Astrocyte (in vitro differentiated cells and primary cell): ENCODE measurements at places on chromosomes 1 and 21. TPM values are rescaled to one million over a fixed set of nuclear protein-coding genes. Genes with fewer than 3 reads are reported as not detected.

VTCN1 gene
- 0.43 and 1.3 TPM in 2 replicates for total RNA-seq

TNFRSF9 gene
- total RNA-seq: 2.8 and 3.4 TPM in 2 replicates

GRCh38 chr21:34186109-34186719 is 112.8 kb downstream of the MRPS6 start:
- H3K4me1 ChIP-seq: no peaks in the 10 kb centered on the region
- peak; percentile 15 for DNase-seq
- no peaks in the 10 kb centered on the region for H3K27me3 ChIP-seq
- no peak overlapping the region for H3K4me3 ChIP-seq

E2F2 gene
- 0.11 TPM in 1 of 2 replicates, not detected in the other for total RNA-seq

- no peak overlapping the region for H3K4me3 ChIP-seq
- no peak overlapping the region for H3K27ac ChIP-seq
- no peaks in the 10 kb centered on the region for H3K4me1 ChIP-seq
- no peaks in the 10 kb centered on the region for H3K36me3 ChIP-seq
Observed at GRCh38 chr1:239516579-239516978, 130.2 kb downstream of the CHRM3 start.

KIAA0040 gene
- 5.0 and 5.2 TPM in 2 replicates for total RNA-seq

DNA sequence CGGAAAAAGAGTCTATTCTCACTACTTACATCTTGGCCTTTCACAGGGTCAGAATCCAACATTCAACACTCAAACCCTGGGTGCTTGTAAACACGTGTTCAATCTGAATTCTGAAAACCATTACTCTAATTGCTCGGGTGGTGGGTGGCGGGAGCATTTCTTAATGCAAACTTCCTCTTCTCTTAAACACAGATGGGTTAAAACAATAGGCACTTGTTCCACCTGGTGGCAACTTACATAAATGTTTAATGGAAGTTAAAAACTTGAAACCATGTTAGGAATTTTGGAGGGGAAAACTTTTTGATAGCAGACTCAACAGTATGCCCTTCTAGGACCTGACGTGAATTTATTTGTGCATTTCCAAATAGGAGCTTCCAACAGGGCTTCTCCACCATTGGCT is 23.4 kb upstream of the TDRD10 start:
- peaks cover 6% of the 10 kb centered on the region for H3K4me1 ChIP-seq
- no peaks in the 10 kb centered on the region for H3K27me3 ChIP-seq
- H3K36me3 ChIP-seq: no peaks in the 10 kb centered on the region
- H3K27ac ChIP-seq: no peak overlapping the region

GRCh38 chr1:6592441-6592840 is 10.2 kb downstream of the KLHL21 start:
- DNase-seq: no peak
- H3K27ac ChIP-seq: no peak overlapping the region
- peaks cover 39% of the 10 kb centered on the region for H3K36me3 ChIP-seq
- H3K4me1 ChIP-seq: no peaks in the 10 kb centered on the region
- no peak overlapping the region for H3K4me3 ChIP-seq

GRCh38 chr1:235002706-235003300 is 125.8 kb downstream of the TOMM20 start:
- H3K4me3 ChIP-seq: no peak overlapping the region
- H3K27ac ChIP-seq: no peak overlapping the region
- H3K36me3 ChIP-seq: no peaks in the 10 kb centered on the region
- H3K27me3 ChIP-seq: no peaks in the 10 kb centered on the region
- peaks cover 9% of the 10 kb centered on the region for H3K4me1 ChIP-seq

GRCh38 chr1:168801032-168801745 is 72.2 kb upstream of the DPT start:
- no peak overlapping the region for H3K27ac ChIP-seq
- H3K4me3 ChIP-seq: no peak overlapping the region
- H3K27me3 ChIP-seq: no peaks in the 10 kb centered on the region
- DNase-seq: peak; percentile 9
- no peaks in the 10 kb centered on the region for H3K36me3 ChIP-seq

DNA sequence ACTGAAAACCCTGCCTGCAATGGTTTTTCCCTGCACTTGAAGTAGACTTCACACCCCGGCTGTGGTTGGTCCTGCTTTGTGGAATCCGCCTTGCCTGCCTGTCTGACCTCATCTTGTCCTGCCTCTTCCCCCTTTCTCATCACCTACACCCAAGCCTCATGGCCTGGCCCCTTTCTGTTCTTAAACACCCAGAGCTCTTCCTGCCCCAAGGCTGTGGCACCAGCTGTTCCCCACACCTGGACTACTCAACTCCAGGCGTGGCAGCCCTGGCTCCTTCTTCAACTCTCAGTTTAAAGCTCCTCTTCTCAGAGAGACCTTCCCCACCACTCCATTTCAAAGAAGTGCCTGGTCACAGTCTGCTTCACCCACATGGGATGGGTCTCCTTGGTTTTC is 27.0 kb downstream of the KIAA1614 start:
- H3K36me3 ChIP-seq: no peaks in the 10 kb centered on the region
- no peak overlapping the region for H3K4me3 ChIP-seq
- no peaks in the 10 kb centered on the region for H3K27me3 ChIP-seq
- no peaks in the 10 kb centered on the region for H3K4me1 ChIP-seq
- DNase-seq: no peak

USP25 gene
- 49.0 and 49.5 TPM in 2 replicates for total RNA-seq

DNA sequence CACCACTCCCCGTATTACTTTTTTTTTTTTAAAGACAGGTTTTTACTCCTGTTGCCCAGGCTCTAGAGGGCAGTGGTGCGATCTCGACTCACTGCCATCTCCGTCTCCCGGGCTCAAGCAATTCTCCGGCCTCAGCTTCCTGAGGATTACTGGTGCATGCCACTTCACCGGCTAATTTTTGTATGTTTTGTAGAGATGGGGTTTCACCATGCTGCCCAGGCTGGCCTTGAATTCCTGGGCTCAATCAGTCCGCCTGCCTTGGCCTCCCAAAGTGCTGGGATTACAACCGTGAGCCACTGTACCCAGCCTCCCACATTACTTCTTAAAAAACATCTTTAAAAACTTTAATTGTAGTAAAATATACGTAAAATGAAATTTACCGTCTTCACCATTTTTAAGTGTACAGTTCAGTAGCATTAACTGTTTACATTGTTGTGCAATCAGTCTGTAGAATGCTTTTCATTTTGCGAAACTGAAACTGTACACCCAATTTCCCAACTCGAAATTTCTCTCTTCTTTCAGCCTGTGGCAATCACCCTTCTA is 77.0 kb downstream of the ZMYM4 start:
- H3K27me3 ChIP-seq: no peaks in the 10 kb centered on the region
- H3K36me3 ChIP-seq: no peaks in the 10 kb centered on the region
- H3K4me3 ChIP-seq: no peak overlapping the region
- no peak for DNase-seq
- H3K4me1 ChIP-seq: no peaks in the 10 kb centered on the region

DNA sequence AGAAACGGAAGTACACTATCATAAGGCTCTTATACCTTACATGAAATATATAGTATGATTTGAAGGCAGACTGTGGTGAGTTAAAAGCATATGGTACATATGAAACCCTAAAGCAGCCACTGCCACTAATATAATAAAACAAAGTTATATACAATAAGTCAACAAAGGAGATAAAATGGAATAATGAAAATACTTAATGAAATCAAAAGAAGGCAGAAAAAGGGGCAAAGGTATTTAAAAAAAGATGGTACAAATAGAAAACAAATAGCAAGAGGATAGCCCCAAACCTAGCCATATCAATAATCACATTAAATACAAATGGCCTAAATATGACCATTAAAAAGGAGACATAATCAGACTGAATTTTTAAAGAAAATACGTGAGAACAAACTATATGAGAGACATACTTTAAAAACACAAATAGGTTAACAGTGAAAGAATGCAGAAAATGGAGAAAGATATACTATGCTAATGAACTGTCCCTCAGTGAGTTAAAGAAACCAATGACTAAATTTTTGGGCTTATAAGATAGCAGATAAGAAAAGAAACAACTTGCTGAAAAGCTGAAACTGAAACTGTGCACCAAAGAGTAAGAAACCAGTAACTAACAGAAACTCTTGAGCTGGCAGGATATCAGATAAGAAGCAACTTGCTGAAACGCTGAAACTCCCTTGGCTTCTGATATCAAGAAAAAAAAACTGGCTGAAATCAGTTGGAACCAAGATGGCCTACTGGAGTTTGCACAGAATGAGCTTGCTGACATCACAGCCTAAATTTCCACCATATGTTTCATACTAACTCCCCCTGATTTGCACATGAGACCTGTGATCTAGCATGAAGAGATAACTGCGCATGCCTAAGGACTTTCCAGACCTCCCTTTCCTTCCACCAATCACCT is 44.3 kb upstream of the IL10 start:
- no peaks in the 10 kb centered on the region for H3K36me3 ChIP-seq
- no peak overlapping the region for H3K27ac ChIP-seq
- no peaks in the 10 kb centered on the region for H3K4me1 ChIP-seq
- H3K4me3 ChIP-seq: no peak overlapping the region

C1orf105 gene
- not detected in 2 replicates for total RNA-seq

DNA sequence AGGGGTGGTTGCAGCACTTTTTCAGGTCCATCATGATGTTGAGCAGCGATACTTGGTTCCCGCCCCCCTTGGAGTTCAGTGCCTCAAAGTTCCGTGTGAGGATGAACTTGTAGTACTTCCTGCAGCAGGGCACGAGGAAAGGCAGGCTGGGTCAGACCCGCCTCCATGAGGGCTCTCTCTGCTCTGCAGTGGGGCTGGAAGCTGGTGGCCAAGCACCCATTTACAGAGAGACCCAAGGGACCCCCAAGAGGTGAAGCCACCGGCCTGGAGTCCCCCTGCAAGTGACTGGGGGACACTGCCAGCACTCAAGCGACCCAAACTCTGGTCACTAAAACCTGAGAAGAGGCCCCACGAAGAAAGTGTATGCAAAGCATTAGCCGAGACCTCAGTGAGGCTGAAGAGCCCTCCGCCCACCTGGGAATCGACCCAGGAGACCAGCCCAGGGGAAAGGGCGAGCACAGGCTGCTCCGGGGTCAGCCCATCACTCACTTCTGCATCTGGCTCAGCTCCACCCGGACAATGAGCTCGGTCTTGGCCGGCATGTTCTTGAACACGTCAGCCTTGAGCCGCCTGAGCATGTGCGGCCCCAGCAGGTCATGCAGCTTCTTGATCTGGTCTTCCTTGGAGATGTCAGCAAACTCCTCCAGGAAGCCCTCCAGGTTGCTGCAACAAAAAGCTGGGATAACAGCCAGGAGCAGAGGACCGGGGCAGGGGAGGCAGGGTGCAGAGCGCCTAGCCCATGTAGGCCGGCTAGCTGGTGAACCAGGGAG is 45.2 kb downstream of the CHD5 start:
- H3K4me1 ChIP-seq: no peaks in the 10 kb centered on the region
- no peaks in the 10 kb centered on the region for H3K36me3 ChIP-seq
- no peak for DNase-seq
- no peak overlapping the region for H3K27ac ChIP-seq

DNA sequence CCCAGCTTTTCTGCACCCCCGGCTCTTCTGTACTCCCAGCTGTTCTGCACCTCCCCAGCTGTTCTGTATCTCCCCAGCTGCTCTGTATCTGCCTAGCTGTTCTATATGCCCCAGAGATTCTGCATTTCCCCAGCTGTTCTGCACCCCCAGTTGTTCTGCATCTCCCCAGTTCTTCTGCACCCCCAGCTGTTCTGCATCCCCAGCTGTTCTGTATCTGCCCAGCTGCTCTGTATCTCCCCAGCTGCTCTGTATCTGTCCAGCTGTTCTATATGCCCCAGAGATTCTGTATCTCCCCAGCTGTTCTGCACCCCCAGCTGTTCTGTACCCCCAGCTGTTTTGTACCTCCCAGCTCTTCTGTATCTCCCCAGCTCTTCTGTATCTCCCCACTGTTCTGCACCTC is 41.1 kb downstream of the UMODL1 start:
- no peak for DNase-seq
- peaks cover 4% of the 10 kb centered on the region for H3K4me1 ChIP-seq
- no peaks in the 10 kb centered on the region for H3K36me3 ChIP-seq
- no peak overlapping the region for H3K4me3 ChIP-seq
- no peak overlapping the region for H3K27ac ChIP-seq
- H3K27me3 ChIP-seq: peaks cover 5% of the 10 kb centered on the region

DNA sequence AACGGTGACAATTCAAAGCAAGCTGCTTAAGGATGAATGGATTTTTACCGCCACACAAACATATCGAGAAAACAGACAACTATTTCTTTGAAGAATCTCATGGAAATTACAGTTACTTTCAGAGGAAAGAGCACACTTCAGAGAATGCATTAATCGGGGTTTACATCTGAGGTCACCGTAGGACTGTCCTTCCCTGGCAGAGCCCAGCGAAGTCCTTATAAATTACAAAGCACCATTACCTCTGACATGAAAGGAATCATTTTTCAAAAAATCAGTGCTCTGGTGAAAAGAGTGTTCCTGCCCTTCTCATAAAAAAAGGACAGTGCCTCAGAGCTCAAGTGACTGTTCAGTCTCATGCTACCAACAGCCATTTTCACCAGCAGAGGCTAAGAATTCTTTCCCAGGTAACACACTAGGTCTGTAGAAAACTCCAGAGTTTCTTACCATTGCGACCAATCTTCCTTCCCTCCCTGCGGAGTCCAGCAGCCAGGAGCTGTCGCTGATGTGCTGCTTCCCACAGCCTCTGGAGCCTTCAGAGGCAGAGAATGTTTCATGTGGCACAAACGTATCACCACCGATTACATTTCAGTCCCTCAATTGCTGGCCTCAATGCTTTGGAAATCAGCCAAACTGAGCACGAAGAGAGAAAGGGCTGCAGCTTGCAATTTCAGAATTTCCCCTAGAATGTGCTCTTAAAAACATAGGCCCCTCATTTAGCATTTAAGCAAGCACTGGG is 75.4 kb downstream of the PLD5 start:
- no peaks in the 10 kb centered on the region for H3K4me1 ChIP-seq
- H3K36me3 ChIP-seq: no peaks in the 10 kb centered on the region
- H3K27me3 ChIP-seq: no peaks in the 10 kb centered on the region
- H3K4me3 ChIP-seq: no peak overlapping the region
- no peak overlapping the region for H3K27ac ChIP-seq

DNA sequence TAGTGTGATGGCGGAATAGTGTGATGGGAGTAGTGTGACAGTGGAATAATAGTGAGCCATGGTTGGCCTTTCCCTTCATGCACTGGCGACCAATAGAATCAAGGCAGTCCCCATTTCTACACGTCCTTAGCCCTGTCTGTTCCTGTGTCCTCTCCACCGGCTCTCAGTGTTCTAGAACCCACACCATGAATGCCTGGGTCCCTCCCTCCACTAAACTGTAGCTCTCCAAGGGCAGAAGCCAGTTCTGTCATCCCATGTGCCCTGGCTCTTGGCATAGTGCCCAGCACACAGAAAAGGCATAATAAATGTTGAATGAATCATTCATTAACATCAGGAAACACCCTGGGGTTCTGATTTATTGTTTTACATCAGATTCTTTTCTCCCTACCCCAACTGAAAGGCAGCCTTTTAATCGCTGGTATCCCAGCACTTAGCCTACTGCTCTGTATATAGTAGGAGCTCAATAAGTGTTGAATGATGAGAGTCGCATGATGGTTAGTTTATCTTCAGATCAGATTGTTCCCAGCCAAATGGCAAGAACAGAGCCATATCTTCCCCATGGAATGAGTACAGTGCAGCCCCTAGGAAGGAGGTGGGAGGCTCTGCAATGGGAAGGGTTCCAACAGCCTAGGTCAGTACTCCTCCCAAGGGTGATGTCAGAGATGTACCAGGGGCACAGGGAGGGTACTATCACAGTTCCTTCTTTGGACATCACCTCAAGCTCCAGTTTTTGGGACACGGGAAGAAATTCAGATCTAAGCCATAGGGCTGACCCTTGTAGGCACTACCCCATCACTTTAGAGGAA is 325.7 kb downstream of the HHAT start:
- H3K27me3 ChIP-seq: peaks cover 9% of the 10 kb centered on the region
- DNase-seq: no peak
- H3K36me3 ChIP-seq: no peaks in the 10 kb centered on the region
- H3K4me1 ChIP-seq: no peaks in the 10 kb centered on the region
